Urothelium cell line (cell line): ENCODE measurements at places on chromosomes 1 and 21.

DNA sequence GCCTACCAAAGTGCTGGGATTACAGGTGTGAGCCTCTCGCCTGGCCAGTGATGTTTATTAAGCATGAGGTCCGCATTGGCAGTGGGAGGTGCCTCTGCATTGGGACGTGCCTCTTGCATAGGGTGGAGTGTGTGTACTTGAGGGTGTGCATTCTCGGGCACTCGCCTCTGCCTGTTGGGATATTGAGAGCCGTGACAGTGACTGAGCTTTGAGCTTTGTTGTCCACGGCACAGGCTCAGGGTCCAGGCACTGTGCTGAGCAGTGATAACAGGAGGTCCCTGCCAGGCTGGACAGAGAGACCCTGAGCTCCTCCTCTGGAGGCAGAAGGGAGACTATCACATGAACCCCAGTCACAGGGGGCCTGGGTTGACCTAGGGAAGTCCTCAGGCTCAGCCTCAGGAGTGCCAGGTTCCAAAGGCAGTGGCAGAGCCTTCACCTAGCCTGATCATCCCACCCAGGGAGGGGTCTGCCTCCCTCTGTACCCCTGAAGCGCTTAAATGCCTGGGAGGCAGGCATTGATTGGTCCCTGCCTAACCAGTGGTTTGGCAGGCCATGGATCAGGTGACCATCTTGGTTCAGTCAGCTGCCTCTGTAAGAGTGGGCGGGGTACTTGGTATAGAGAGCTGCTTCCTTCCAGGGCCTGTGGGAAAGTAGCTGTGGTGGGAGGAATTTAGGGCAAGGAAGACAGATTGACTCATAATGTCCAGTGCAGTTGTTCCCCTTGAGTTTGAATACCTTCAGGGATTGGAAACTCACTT is 213.8 kb upstream of the TMEM51 start:
- peak; percentile 21 for DNase-seq

DNA sequence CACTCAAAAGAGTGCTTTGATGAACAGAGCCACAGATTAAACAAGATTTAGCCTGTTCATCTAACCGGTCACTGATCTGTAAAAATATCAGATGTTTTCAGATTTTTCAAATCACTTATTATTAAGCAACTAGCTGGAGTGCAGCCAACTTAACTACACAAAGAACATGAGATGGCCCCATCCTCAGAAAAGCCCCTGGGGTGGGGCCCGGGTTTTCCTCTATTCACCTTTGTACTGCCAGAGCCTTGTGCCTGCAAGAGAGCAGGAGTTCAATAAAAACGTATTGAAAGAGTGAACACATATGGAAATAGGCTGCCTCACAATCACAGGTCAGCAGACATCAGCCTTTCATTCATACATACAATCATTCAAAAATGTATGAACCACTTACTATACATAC is 516.1 kb downstream of the OMA1 start:
- DNase-seq, result no peak

- no peak for DNase-seq
Measured at GRCh38 chr1:101245246-101245927, 8.6 kb downstream of the S1PR1 start.

DNA sequence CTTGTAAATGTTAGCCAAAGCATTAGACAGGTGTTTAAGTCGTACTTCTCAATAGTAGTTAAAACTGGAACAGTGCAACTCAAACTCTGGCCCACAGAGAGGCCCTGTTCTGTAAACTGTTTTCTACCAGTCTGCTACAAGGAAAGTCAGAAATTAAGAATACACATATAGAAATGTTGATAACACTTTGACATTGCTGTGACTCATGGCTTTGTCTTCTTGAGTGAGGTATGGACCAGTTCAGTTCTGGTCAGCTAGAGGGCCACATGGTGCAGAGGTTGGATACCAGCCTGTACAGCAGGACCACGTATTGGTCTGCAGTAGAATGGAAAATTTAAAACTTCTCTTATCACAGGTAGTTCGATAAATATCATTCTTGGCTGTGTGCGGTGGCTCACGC is 22.3 kb downstream of the ZBTB8B start:
- no peak for DNase-seq

GRCh38 chr21:34042735-34043134 is 30.6 kb upstream of the MRPS6 start:
- no peak for DNase-seq

- peak; percentile 49 for DNase-seq
Measured at GRCh38 chr1:111571987-111572386, 47.6 kb upstream of the RAP1A start.

- DNase-seq, result no peak
Measured at GRCh38 chr1:209480345-209480744, 103.2 kb upstream of the CAMK1G start.

GRCh38 chr1:94565901-94566300 is 24.3 kb upstream of the F3 start:
- DNase-seq, result no peak

DNA sequence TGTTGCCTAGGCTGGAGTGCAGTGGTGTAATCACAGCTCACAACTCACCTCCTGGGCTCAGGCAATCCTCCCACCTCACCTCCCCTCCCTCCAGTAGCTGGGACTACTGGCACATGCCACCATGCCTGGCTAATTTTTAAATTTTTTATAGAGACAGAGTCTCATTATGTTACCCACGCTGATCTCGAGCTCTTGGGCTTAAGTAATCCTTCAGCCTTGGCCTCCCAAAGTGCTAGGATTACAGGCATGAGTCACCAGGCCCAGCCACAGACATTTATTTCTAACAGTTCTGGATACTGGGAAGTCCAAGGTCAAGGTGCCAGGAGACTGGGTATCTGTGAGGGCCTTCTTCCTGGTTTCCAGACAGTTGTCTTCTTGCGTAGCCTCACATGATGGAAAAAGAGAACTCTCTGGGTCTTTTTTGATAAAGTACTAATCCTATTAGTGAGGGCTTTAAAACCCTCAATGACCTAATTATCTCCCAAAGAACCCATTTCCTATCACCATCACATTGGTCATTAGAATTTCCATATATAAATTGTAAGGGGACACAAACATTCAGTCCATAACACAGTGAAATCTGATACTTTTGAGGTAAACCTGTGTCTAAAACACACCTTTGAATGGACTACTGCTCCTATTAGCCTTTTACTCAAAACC is 67.9 kb downstream of the PHACTR4 start:
- DNase-seq, result peak; percentile 9

- no peak for DNase-seq
Measured at GRCh38 chr1:52474807-52475206, 70.4 kb downstream of the PRPF38A start.

DNA sequence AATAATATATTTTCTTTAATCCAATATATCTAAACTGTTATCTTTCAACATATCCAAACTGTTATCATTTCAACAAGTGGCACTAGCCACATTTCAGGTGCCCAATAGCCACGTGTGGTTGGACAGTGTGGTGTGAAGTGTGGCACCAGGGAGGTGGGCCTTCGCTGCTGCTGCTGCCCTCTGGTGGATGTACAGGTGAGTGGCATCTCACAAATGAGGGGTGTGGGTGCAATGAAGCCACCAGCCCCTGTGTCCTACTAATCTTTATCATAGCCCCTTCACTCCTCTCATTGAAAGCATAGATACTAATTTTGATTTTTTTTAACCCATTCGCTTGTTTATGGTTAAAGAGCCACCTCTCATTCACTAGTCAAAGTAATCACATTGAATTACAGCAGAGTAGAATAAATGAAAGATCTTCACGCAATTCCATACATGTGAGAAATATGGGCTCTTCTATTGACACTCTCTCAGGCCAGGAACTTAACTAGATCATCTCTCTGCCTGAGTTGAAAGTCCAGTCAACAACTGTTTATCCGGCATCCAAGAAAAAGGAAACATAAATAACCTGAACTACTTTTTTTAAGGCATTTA is 499.2 kb downstream of the OMA1 start:
- DNase-seq, result peak; percentile 60

DNA sequence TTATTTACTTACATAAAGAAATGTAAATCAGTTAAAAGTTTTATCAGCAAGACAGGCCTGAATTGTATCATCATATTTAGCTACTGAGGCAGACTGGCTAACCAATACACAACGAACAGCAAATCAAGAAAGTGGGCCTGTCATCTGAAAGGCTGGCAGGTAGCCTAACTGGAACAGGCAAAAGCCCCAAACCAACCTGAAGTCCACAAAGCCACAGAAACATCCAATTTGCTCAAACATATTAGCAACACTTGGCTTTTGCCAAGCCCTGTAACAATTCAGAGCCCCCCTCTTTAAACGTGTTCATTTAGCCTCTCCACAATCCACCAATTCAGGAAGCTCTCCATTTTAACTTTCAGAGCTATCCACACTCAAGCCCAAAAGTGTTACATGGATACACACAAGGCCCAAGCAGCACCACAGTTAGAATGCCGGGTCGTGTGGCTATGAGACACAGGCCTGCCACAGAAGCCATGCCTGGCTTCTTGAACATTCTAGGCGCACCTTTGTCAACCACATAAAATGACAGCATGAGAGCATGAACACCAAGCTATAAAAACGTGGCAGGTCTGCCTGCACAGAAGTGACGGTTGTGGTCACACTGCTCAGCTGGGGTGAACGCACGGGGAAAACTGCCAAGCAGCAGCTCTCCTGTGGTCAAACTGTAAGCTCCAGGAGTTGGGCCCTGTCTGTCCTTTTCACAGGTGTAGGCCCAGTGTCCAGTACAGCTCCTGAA is 49.3 kb downstream of the CD34 start:
- no peak for DNase-seq

- DNase-seq, result no peak
Measured at GRCh38 chr1:18794051-18794450, 65.4 kb downstream of the TAS1R2 start.

- no peak for DNase-seq
Measured at GRCh38 chr1:203880606-203881005, 19.2 kb downstream of the SNRPE start.

- DNase-seq, result no peak
Measured at GRCh38 chr1:54853096-54853792, 33.8 kb downstream of the DHCR24 start.

GRCh38 chr1:87137342-87137739 is 191.3 kb upstream of the LMO4 start:
- no peak for DNase-seq

DNA sequence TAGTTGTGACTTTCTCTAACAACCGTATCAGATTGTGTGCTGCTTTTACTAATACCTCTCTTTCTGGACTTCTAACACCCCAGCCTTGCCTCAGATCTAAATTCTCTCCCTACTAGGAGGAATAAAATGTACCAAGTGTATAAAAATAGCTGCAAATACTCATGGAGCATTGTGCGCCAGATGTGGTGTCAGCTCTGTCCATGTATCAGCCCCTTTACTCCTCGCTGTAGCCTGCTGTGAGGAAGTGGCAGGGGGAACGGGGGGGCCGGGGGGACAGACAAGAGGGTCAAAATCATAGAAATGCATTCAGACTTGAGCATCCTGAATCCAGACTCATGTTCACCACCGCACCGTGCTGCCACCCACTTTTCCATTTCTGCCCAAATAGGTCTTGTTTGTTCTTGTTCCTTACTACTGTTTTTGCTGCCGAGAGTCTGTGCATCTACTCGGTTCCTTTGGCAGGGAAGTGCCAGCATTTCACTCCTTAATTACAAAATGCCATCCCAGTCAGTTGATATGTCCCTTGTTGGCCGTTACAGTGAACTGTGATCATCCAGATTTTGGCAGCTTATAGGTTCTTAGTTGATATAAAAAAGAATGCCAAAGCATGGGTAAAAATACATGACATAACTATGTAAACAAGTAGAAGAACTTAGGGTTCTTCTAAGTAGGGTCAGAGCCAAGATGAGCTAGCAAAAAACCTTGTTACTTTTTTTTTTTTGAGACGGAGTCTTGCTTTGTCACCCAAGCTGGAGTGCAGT is 76.4 kb downstream of the UBE4B start:
- DNase-seq, result no peak

- no peak for DNase-seq
Measured at GRCh38 chr21:42632771-42633690, 20.4 kb upstream of the PDE9A start.

DNA sequence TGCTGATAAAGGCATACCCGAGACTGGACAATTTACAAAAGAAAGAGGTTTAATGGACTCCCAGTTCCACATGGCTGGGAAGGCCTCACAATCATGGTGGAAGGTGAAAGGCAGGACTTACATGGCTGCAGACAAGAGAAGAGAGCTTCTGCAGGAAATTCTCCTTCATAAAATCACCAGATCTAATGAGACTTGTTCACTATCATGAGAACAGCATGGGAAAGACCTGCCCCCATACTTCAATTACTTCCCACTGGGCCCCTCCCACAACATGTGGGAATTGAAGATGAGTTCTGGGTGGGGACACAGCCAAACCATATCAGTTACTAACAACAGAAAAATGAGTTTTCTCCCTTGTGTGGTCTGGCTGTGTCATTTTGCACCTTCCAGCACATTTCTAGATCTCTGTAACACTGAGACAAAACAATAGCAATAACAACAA is 741.4 kb downstream of the KCNT2 start:
- no peak for DNase-seq

DNA sequence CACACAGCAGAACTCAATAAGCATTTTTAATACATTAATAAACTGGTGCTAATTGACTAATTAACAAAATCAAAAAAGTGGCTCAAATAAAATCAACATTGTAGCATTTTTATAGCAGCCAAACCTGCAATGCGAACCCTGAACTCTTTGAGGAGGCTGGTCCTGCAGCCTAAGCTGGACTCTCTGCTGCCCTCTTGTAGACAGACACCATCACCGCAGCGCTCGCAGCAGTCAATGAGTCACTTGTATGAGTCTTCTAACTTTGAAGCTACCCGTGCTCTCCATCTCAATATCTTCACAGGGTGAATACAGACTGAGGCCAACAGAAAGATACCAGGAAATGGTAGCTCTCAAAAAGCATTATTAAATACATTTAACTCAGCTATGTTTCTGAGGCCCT is 9.7 kb upstream of the KRTAP7-1 start:
- peak; percentile 79 for DNase-seq

- DNase-seq, result no peak
Measured at GRCh38 chr1:248372394-248372793, 3.2 kb upstream of the OR2T6 start.

DNA sequence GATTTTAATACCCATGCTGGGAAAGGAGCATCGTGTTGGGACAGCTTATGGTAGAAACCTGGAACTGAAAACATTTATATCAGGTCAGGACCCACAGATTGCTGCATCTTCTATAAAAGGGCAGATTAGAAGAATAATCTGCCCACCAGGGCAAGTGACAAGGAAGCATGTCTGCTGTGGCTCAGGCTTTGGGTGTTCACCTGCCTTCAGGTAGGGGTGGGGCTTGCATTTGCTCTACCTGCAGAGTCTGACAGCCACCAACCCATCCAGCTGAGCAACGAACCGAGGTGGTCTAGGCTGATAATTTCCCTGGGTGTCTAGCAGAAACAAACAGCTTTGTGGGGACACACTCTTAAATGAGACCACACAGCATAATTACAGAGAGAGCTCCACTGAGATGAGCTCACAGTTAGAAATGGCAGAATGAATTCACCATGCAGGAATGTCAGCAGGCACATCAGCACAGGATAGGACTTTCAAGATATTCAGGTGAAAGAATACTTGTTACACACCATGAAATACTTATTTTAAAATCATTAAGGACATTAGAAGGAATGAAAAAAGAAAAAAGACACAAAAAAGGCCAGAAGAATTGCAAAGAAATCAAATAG is 36.1 kb upstream of the B3GALT5 start:
- DNase-seq, result no peak
